Right hindlimb (tissue), 1 donor: ENCODE measurements at places on chromosomes 4 and X.
A peak's percentile ranks its signal among the peaks of the same experiment; 100 is the strongest.

DNA sequence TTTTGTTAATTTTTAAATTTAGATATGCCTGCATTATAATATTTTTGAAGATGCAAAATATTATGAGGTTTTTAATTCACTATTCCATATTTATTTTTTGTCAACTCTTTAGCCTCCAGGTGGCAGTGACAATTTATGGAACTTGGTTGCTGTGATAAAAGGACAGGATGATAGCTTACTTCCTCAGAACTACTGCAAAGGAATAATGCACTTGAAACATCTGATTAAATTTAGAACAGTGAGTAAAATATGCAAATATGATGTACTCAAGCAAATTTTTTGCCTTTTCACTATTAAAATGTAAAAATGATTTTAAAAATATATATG, 45.1 kb downstream of the SPATA4 start:
- no peak for DNase-seq

- no peak for DNase-seq
Observed at GRCh38 chr4:183333983-183334382, 11.8 kb upstream of the CLDN24 start.

- no peak for DNase-seq
Observed at GRCh38 chrX:101232316-101232715, 12.7 kb downstream of the DRP2 start.

DNA sequence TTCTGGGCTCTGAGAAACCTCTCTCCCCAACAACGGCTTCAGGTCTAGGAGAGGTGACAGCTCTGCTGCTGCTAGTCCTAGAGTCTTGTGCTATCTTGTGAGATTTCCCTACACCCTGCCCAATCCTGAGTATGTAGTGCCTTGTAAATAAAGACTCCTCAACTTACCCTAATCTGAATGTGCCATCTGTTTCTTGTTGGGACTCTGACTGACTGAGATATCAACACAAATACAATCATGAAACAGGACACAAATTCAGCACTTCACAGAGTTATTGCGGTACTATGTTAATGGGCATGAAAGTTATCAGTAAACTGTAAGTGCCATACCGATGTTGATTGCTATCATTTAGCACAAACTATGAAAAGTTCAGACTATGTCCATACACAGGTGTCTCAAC, 529.0 kb upstream of the FTHL17 start:
- no peak for DNase-seq

DNA sequence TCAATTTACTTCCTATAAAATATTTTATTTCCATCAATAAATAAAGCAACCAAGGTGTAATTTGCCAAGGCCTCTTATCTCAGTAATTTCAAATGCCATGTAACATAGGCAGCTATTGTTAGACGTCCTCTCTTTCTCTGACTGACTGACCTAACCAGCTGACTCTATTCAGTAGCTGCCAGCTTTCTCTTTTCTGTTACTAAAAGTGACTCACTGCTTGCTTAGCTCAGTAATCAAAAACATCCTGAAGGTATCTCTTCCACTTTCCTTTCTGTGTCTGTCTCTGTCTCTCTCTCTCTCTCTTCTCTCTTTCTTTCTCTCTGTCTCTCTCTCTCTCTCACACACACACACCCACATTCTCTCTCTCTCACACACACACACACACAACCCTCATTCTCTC, 134.2 kb downstream of the SPOCK3 start:
- DNase-seq: no peak

DNA sequence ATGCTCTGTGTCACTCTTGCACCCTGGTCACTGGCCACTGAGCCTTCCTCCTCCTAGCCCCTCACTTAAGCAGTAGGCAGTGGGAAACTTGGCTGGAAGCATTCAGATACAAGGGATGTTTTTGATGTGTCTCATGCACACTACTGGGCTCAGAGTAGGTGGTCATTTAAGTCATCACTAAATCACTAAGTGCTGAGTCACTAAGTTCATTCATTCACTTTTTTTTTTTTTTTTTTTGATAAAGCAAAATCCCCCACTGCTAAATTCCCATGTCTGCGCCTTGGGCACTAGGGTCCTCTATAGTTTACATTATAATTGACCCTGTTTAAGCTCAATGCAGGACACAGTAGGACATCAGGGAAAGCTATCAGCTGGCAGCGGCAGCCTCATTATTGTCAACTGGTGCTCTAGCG, 182.4 kb upstream of the MBNL3 start:
- DNase-seq: no peak

- DNase-seq: peak; percentile 55
Observed at GRCh38 chr4:183256756-183257385, 63.2 kb downstream of the CLDN22 start.

GRCh38 chrX:110204986-110205385, 112.9 kb downstream of the AMMECR1 start:
- no peak for DNase-seq

GRCh38 chrX:15915959-15916703, 61.5 kb upstream of the AP1S2 start:
- DNase-seq: no peak

DNA sequence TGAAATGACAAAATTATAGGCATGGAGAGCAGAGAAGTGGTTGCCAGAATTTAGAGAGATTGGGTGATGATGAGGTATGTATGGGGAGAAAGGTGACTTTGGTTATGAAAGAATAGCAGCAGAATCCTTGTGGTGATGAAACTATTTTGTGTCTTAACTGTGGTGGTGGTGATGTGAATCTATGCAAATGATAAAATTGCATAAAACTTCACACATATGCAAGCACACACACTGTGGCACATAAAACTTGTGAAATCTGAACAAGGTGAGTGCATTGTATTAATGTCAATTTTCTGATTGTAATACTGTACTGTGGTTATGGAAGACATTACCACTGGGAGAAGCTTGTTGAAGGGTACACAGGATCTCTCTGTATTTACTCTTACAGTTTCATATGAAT, 91.0 kb downstream of the IL15 start:
- no peak for DNase-seq

- DNase-seq: no peak
Observed at GRCh38 chr4:7547368-7548040, 112.8 kb upstream of the PSAPL1 start.

GRCh38 chrX:23331701-23332100, 2.9 kb upstream of the PTCHD1 start:
- DNase-seq: no peak

DNA sequence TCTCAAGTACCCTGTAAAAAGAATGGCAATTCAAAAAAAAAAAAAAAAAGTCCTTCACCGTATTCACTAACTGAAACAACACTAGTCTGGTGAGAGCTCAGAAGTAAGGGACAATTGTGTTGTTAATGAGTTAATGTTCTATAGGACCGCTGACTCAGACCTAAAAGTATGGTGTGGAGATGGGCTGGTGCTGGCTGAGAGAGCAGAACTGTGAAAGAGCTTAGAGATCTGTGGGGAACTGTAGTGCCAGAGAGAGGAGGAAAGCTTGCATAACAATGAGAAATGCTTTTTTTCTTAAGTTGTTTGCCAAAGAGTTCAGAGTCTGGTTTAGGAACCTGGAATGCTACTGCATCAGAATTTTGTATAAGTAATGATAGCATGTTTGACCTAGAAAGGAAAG, 65.1 kb downstream of the LHFPL1 start:
- no peak for DNase-seq

GRCh38 chr4:25638806-25639205, 16.8 kb upstream of the SLC34A2 start:
- DNase-seq: no peak

- DNase-seq: no peak
Observed at GRCh38 chr4:25712611-25713010, 57.0 kb downstream of the SLC34A2 start.

- DNase-seq: peak; percentile 41
Observed at GRCh38 chrX:2351999-2352995, 148.5 kb downstream of the DHRSX start.

DNA sequence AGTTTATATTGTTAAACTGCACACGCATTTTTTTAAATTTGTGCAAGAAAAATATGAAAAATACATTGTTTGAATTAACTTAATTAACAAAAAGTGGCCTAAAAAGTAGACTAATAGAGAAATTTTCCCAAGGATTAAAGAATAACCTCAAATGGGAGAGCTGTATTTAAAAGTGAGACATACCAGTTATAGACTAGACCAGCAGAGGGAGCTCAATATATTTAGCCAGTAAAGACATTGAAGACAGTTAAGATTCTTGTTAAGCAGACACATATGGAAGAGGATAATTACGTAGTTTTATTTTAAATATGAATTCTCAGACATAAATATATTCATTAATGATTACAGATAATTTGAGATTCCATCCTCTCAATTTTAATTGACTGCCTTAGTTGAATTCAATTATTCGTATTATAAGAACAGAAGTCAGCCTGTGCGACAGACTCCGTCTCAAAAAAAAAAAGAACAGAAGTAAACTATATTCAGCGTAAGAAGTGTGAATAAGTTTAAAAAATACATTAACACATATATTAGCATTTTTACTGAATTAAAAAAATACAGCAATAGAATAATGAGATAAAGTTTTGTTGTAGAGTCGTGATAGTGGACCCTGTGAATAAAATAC, 64.8 kb downstream of the GLRA3 start:
- no peak for DNase-seq

- no peak for DNase-seq
Observed at GRCh38 chr4:38728631-38729141, 54.1 kb downstream of the TLR10 start.

DNA sequence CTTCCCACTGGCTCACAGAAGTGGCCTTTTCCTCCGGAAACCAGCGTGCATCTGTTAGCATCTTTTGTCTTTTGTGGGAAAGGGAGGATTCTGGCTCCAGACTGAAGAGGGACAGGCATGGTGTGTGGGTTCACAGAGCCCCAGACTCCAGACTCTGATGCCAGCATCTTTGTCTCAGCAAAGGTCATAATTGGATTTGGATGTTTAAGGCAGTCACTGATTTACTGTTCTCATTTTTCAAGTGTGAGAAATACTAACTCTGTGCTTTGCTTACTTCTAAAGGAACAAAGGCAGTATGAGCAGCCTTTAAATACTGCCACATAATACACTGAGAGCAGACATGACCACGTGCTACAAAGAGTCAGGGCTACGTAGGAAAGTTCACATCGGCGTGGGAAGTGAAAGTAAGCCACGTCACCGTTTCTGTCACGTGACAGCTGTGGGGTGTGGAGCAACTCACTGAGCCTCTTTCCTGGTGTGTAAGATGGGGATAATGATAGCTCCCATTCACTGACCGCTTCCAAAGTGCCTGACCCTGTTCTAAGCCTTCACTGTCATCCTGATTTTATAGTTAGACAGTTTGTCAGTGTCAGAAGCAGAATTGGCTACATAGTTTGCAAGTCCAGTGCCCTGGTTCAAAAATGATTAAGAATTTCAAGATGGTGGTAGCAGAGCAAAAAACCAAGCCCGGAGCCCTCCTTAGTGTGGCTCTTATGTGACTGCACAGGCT, 24.8 kb upstream of the TMSB4X start:
- DNase-seq: peak; percentile 71

DNA sequence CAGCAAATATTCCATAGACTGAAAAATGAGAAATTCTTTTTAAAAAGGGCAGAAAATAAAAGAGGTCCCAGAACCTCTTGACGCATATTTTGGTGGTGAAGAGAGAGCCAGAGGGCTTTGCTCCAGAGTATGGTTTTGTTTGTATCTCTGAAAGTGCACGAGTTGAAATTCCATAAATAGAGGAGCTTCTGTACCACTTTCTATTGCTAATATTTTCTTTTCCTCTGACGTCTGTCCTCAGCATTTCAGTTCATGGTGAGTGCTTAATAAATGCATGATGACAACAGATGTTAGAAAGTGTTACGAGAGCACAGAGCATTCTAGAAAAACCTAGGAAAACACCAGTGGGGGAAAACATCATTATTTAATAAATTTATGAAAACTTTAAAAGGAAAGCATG, 145.6 kb downstream of the AMELX start:
- DNase-seq: no peak

- DNase-seq: no peak
Observed at GRCh38 chrX:29488919-29489318, 726.4 kb upstream of the MAGEB2 start.

DNA sequence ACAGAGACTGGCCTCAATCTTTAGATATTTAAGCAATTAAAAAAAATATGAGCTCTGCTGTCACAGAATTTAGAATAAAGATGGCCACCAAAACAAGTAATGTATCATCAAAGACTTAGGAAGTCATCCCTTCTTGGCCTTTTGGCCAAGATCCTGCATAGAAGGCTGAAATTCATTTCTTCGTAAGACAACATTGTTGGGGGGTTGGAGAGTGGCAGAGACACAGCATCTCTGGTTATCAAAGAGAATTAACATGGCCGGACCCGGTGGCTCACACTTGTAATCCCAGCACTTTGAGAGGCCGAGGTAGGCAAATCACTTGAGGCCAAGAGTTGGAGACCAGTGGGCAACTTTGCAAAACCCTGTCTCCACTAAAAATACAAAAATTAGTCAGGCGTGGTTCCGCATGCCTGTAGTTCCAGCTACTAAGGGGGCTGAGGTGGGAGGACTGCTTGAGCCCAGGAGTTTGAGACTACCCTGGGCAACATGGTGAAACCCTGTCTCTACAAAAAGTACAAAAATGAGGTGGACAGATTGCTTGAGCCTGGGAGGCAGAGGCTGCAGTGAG, 4.0 kb downstream of the PPM1K start:
- DNase-seq: no peak

GRCh38 chrX:130772776-130773143, 130.2 kb downstream of the ENOX2 start:
- no peak for DNase-seq

DNA sequence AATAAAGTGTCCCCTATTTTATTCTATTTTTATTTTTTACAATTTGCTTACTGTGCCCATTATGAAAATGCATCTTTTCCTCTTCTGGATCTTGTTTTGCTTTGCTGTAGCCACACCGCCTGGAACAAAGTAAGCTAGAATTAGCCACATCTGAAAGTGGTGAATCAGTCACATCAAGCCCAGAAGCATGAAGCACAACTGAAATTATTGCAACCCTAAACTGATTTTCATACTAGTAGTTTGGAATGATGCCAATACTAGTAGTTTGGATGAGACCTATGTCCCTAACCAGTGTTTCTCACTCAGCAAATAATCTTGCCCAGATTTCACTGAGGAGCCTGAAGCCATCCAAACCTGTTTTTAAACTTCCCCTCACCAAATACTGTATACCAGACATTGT, 303.0 kb downstream of the EPHA5 start:
- DNase-seq: no peak

DNA sequence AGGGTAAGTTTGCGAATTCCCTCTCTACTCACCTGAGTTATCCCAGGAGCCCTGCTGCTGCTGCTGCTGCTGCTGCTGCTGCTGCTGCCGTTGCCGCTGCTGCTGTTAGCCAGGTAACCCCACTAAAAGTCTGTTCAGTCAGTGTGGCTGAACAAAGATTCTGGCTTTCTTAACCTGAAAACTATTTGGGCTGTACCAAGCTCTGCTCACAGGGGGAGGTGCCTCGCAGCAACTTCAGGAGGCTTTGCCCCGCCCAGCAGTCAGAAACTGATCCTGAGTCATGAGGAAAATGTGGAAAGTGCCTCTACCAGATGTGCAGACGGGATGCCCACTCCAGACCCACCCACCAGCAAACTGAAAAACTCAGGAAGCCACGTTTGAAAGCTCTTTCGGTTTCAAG, at the start of gene CAPN6:
TSS of gene CAPN6 (minus strand) at position 145 of the 400 bp plus-strand sequence. CDS start 6,547 bp downstream, outside the sequence.
- peak; percentile 78 for DNase-seq

DNA sequence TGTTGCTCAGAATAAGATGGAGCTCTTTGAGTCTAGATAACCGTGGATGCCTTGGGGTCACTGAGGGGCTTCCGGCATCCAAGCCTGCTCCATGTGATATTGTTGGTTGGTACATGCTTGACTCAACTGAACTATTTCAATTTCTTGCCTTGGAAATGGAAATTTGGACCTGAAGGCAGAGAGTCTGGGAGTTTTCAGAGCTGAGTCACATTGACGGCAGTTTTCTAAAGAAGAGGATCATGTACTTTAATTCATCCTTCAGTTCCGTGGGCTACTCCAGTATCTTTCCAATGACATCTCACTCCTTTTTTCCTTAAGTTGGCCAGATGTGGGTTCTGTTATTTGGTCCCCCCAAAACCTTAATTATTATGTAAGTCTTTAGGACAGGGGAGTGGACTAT, 100.5 kb downstream of the MFAP3L start:
- DNase-seq: no peak
